ENCODE measurements at places on chromosomes 1 and 21.

GRCh38 chr1:153389401-153389800 lies 1.5 kb downstream of the S100A8 start:
- no peak for DNase-seq

DNA sequence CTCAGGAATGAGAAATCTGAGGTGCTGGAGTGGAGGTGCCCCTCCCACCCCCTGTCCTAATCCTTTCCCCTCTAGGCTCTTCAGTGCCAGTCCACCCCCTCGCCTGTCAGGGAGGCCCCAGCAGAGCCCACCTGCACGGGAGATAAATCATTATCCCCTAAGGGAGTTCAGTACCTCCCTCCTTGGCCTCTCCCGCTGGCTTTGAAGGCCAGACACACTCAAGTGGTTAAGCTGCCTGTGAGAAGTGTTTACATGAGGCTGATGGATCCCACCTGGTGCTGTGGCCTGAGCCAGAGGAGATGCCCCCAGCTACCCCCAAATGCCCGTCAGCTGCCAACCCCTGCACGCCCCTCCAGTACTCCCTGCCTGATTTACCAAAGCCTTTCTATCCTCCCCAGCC lies 3.7 kb downstream of the RSPO1 start:
- no peak for DNase-seq

DNA sequence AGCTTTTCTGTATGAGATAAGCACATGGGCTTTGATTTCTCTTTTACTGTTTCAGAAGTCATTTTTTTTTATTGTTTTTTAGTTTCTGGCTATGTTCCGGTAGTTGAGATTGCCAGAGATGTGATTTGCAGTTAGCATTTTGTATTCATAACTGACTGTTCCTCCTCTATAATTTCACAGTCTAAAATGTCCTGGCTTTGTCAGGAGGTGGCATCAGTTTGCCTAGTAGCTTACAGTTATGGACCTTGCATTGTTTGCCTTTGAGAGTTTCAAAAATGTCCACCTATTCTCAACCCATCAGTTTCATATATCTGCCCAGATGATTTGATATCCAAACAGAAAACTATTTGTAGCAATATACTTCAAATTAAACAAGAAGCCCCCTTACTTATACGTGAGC lies 39.5 kb upstream of the ST6GALNAC3 start:
- no peak for DNase-seq

GRCh38 chr1:233032916-233033315 lies 82.5 kb downstream of the NTPCR start:
- DNase-seq: no peak

DNA sequence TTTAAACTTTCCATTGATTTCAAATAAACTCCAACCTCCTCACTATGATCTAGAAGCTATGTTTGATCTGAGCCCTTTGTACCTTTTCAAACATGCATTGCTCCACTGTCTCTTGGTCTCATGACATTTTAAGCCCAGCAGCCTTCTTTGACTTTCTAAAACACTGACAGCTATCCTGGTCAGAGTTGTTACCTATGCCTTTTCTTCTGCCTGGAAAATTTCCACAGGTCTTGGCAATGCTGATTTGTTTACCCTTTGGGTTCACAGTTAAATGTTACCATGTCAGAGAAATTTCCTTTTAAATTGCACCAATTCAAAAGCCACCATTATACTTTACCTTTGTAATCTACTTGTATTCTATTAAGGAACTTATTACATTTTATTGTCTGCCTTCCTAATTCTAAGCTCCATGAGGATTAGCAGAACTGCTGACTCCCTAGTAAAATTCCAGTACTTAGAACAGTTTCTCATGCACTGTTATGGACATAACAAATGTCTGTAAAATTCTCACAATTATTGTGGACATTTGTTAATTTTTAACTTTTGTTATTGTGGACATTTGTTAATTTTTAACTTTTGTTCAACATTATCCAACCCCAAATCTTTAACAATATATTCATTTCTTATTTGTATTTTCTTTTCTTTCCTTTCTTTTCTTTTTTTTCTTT lies 1064.4 kb downstream of the NCAM2 start:
- DNase-seq: no peak

DNA sequence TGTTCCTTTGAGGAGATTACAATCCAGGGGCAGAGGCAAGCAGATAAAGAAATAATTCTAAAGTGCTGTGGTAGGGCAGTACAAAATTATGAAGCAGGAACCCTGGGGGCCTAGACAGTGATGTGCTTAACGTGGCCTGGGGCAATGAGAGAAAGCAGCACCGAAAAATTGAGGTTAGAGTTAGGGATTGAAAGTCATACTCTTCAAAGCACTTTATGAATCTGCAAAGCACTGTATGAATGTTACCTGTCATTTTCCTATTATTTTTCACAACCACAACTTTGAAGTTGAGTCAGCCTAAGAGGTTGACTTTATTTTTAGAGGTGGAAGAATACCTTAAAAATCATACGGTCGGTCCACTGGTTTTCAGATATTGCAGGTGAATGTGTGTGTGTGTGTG lies 183.4 kb upstream of the NFIA start:
- DNase-seq: peak; percentile 27

DNA sequence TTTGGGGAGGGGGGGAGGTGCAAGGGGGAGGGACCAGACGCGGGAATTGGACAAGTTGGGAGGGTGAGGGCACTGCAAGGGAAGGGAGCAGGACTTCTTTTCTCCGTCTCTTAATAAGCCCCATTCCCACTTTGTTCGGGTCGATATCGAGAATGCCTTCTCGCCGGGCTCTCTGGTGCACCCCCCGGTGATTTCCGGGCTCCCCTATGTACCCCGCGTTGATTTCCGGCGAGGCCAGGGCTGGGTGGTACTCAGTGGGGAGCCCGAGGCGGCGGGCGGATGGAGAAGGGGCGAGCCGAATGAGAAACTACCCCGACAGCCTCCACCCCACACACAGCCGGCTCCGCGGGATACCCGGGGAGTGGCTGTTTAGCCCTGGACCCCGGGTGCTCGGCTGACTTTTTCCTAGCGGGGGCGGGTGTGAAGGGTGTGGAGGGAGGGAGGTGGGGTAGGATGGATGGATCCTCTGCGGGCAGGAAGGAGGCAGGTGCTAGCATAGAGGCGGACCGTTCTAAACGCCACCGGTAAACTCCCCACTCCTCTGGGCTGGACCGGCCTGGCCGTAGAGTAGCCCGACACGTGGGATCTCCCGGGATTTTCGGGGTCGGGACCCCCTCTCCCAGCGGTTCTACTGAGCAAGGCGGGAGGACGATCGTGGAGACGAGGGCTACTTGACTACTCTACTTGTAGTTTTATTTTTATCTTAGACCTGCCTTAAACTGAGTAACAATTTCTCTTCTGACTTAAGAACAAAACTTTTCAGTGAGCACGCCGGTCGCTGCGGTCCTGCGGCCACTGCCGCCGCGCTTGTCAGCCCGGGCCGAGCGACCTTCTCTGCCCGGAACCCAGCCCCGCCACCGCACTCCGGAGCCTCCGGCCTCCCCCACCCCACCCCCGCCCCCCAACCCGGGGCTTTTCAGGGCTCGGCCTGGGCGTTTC lies 1.0 kb downstream of the RNF220 start:
- DNase-seq: peak; percentile 54

GRCh38 chr1:172356620-172357019 lies 63.9 kb upstream of the C1orf105 start:
- DNase-seq: no peak

DNA sequence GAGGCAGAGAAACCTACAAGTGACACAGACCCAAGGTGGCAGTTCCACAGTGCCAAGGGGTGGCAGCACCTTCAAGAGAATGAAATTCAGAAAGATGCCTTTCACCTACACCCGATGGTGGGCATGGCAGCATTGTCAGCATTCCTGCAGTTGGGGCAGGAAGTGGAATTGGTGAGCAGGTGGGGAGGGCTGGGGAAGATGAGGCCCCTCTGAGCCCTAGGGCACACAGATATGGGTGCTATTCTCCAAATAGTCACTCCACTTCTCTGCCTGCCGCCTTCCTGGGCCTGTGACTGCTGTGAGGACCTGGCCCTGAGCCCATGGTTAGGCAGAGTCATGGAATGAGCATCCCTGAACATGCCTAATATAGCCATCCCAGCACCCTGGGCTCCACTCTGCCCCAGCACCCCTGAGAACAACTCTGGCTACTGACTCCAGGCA lies 8.3 kb downstream of the SHISA4 start:
- DNase-seq: no peak

DNA sequence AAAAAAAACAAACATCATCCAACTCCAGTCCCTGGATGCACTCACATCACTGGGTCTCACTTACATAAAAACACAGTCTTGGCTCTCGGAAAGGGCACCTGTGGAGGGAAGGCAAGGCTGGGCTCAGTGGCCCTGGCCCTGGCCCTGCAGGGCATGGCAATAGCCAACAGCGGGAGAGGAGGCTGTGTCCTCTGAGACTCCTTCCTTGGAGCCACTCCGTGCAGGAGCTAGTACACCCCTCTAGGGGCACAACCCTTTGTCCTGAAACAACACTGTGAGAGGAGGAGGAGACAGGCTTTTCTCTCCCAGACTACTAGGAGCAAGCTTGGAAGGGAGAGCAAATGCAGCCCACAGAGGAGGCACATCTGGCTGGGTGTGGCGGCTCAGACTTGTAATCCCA lies 28.0 kb downstream of the URB1 start:
- no peak for DNase-seq

- no peak for DNase-seq
Observed at GRCh38 chr1:1531947-1532346, 8.5 kb downstream of the TMEM240 start.

DNA sequence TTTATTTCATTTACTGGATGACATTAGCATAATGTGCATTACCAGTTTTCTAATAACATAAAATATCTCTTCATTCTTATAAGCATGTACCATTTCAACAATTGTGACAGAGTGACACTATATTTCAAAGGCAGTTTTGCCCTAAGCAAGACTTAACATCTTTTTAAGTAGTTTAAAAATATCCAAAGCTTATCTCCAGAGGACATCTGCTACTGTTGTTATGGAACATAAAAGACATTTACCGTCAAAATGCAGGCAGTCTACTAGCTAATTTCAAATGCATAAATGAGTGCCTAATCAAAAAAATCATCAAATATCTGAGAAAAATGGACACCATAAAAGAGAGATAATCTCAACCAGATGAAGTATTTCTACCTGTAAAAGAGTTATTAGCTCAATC lies 782.4 kb upstream of the BRINP3 start:
- DNase-seq: no peak

- peak; percentile 45 for DNase-seq
Observed at GRCh38 chr1:2468041-2468472, 8.0 kb upstream of the PLCH2 start.

- DNase-seq: peak; percentile 18
Observed at GRCh38 chr1:115771847-115772457, 3.4 kb upstream of the CASQ2 start.

DNA sequence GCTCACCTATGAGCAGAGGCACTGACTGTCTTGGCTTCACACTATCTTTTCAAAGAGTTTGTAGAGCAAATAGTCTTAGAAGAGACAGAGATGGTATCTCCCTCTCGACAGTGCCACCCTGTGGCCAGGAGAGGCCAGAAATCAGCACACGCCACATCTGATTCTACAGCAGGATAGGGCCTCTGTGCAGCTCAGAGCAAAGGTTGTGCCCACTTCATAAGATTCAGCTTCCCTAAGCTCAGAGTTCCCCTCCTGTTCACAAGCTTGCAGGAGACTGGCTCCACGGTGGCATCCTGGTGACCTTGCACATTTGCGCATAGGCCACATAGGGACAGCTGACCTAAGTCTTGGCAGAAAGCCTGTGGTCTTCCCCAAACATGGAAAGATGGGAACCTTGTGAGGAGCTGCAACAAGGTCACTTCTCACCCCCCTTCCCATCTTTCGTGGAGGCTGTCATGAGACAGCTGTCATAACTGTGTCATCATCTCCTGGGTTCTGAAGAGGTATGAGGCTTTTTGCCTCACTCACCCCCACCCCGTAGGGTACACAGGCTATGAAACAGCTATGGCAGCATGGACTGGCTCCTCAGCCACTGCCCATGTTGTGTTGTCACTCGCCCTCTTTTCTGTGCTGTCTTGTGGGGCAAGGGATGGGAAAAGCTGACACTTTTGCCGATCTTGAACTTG lies 3.0 kb downstream of the ITLN2 start:
- peak; percentile 82 for DNase-seq

GRCh38 chr21:45981151-45982091 lies at the start of gene COL6A1:
Gene COL6A1, plus strand, starts transcription at chr21:45981770. Its CDS starts 81 bp downstream, at chr21:45981851.
- peak; percentile 71 for DNase-seq

DNA sequence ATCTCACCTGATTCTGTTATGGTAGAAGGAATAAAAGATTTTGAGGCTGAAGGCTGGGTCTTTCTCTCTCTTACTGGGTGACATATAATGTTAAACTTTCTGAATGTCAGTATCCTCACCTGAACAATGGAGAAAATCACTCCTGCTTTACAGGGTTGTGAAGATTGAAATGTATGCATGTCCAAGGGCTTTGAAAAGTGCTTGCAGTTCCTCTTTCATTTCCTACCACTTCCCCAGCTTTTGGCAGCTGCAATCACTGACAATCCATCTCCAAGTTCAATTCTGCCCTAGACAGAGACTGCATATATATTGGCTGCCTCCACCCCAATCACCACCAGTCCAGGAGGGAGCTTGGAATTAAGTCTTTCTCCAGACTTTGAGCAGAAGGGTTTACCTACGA lies 39.8 kb downstream of the FAM78B start:
- no peak for DNase-seq

- no peak for DNase-seq
Observed at GRCh38 chr1:51058858-51059257, 43.2 kb upstream of the C1orf185 start.

GRCh38 chr1:223217781-223218180 lies 74.7 kb upstream of the TLR5 start:
- DNase-seq: no peak

DNA sequence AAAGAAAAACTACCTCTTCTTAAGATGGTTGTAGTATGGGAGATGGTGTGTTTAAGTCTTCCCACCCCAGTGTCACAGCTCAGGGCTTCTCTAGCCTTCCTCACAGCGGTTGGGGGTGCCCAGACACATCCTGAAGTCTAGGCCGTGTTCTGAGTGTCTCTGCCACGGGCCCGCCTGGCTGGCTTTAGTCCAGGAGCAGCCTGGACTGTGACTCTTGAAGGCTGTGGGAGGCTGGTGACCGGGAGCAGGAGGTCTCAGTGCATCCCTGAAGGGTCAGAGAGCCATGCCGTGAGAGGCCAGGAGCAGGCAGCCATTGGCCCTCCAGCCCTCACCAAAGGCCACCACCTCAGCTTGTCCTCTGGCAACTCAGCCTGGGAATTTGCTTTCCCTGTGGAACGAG lies 4.5 kb downstream of the EPHX1 start:
- DNase-seq: no peak

GRCh38 chr1:93729502-93729901 lies 47.9 kb upstream of the BCAR3 start:
- DNase-seq: no peak
